Lung microvascular endothelial cell (primary cell): ENCODE measurements at places on chromosomes 11 and 22. TPM values are rescaled to one million over a fixed set of nuclear protein-coding genes. Genes with fewer than 3 reads are reported as not detected.

Gene NPTXR
- under 0.01 TPM in 2 replicates for total RNA-seq

Gene OR8D1
- not detected in 2 replicates for total RNA-seq

Gene MB
- not detected in 2 replicates for total RNA-seq

Gene KIF18A
- total RNA-seq: 2.0 and 6.8 TPM in 2 replicates

Gene HEPN1
- under 0.01 and 0.20 TPM in 2 replicates for total RNA-seq

Gene EIF3M
- total RNA-seq: 92.4 and 118 TPM in 2 replicates

Gene OR5A1
- not detected in 2 replicates for total RNA-seq

Gene SCUBE2
- 0.87 and 0.99 TPM in 2 replicates for total RNA-seq

Gene NTM
- total RNA-seq: under 0.01 TPM in 1 of 2 replicates, not detected in the other

Gene GLYAT
- not detected in 2 replicates for total RNA-seq

Gene CEP126
- total RNA-seq: 0.40 and 0.65 TPM in 2 replicates

Gene ASRGL1
- 10.5 and 33.3 TPM in 2 replicates for total RNA-seq

Gene ASCC2
- total RNA-seq: 18.1 and 23.0 TPM in 2 replicates

Gene PATE2
- under 0.01 TPM in 1 of 2 replicates, not detected in the other for total RNA-seq

Gene CCDC87
- total RNA-seq: under 0.01 and 0.20 TPM in 2 replicates

Gene CDON
- 0.65 and 4.4 TPM in 2 replicates for total RNA-seq

Gene ABCC8
- not detected in 2 replicates for total RNA-seq
